ENCODE measurements at places on chromosomes 12 and 14. TPM values are rescaled to one million over a fixed set of nuclear protein-coding genes. Genes with fewer than 3 reads are reported as not detected.

DNA sequence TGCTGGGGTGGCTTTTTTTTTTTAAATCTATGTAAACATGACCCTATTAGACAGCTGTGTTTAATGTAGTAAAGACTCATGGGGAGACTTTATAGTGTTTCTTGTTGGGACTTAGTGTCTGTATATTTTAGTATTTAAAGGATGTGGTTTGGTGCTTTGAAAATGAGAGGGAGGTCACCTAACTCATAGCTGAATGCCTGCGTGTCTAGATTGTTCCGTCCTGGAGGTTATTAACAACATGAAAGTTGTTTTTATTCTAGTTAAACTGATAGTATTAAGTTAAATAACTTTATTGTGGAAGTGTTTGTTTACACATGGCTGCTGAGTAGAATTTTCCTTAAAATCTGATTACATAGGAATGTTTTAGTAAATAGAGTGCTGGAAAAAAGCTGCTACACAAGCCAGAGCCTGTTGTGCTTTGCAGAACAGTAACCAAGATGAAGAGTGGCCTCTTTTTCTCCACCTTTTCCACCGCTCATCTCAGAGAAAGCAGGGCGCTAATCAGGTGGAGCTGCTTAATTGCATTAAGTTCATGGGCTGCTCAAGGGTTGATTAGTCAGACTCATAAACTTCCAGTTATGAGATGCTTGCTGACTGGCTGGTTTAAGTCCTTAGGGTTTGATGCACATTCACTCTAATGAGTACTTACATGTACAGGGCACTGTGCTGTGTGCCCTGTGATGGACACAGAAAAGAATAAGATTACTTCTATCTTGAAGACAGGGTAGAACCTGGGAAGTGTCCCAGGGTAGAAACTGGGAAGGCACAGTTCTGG lies 62.7 kb downstream of the FBXO34 start:
- DNase-seq, result no peak

DNA sequence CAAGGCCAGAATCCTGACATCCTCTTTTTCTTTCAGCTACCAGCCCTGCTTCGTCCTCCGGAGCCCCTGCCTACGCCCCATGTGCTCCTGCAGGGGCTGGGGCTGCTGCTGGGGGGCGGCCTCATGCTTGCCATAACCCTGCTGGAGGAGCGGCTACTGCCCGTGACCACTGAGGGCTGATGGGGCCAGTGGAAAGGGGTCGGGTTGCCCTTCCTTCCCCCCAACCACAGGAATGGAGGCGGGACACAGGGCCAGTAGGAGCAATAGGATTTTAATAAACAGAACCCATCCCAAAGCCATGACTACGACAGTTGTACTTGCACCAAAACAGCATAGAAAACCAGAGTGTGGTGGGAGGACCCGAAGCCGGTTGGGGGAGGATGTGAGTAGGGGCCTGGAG lies 7.7 kb downstream of the SLC39A5 start:
- no peak for DNase-seq

- DNase-seq, result no peak
These were observed 35.8 kb downstream of the KLRK1 start for GRCh38 chr12:10354071-10354470.

- no peak for DNase-seq
These were observed 295.5 kb downstream of the RMST start for GRCh38 chr12:97758194-97758501.

DNA sequence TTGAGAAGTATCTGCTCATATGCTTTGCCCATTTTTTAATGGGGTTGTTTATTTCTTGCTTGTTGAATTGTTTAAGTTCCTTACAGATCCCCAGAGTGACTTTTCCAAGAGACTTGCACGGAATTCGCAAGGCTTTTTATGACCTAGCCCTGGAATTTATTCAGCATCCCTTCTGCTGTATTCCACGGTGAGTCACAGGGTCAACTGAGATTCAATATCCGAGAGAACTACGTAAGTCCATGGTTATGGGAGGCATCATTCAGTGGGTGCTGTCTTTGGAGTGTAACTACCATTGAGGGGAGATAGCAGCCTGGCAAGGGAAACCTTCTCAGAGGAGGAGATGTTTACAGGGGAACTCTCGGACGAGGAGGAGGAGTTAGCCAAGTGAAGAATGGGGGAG lies 20.9 kb upstream of the GPRC5A start:
- peak; percentile 89 for DNase-seq

DNA sequence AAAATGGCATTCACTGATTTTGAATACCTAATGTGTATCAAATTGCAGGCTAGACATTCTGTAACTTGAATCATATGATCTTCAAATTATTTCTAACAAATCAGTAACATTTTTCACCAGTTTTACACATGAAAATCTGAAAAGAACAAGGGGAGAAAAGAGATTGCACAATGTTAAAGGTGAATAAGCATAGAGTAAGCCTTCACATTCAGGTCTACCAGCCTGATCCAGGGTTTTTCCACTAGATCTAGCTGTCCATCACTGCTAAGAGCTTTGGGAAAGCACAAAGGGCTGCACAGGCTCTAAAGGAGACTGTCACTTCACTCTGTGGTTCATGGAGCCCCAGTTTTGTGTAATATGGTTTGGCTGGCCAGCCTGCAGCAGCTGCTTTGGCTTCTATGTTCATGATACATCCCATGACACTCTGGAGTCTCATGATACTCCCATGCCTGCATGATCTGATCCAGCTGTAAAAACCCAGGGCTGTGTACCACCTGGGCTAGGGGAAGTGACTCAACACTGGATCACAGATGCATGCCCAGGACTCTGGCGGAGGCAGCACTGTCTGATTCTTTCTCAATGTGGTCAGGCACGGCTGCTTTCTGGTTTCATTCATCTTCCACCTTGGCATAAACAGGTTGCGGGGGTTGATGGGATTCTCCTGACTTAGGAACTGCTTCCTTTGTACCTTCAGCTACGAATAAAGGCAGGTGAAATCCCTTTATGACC lies 859.7 kb downstream of the GALC start:
- no peak for DNase-seq

- DNase-seq, result no peak
These were observed 21.0 kb upstream of the TBK1 start for GRCh38 chr12:64430886-64431285.

DNA sequence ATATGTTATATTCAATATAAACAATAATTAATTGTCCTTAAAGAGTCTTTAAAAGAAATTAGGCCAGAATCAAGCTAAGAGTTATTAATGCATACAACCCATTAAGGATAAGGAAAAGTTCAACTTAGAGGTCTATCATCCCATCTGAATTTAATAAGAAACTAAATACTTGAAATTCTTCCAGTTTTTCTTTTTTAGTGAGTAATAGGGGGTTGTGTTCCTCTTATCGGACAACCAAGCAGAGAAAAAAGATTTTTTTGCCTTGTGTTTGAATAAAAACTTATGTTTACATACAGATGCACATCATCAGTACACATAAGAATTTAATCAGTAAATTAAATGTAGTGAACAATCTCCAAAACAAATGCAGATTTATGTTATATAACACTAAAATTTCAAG lies 32.5 kb downstream of the PAWR start:
- no peak for DNase-seq

- peak; percentile 76 for DNase-seq
These were observed 125.7 kb upstream of the DDHD1 start for GRCh38 chr14:53278602-53279506.

DNA sequence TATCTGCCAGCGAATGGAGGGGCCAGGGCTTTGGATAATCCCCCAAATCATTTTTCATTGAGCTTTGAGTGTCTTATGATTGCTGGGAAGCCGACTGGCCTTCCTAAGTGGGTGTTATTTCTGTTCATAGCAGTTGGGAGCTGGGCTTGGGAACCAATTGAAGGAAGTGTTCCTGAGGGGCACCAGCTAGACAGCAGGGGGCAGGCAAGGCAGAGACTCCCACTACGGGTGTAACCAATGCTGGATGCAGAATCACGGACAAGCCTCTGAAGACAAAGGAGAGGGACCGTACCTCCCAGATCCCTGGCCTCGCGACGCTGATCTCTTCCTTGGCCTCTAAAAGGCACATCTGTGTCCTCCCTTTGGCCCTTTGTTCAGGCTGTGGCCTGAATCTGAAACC lies 149.0 kb upstream of the PRMT8 start:
- peak; percentile 57 for DNase-seq

GRCh38 chr14:56806760-56807159 lies 3.5 kb downstream of the OTX2 start:
- DNase-seq, result no peak

DNA sequence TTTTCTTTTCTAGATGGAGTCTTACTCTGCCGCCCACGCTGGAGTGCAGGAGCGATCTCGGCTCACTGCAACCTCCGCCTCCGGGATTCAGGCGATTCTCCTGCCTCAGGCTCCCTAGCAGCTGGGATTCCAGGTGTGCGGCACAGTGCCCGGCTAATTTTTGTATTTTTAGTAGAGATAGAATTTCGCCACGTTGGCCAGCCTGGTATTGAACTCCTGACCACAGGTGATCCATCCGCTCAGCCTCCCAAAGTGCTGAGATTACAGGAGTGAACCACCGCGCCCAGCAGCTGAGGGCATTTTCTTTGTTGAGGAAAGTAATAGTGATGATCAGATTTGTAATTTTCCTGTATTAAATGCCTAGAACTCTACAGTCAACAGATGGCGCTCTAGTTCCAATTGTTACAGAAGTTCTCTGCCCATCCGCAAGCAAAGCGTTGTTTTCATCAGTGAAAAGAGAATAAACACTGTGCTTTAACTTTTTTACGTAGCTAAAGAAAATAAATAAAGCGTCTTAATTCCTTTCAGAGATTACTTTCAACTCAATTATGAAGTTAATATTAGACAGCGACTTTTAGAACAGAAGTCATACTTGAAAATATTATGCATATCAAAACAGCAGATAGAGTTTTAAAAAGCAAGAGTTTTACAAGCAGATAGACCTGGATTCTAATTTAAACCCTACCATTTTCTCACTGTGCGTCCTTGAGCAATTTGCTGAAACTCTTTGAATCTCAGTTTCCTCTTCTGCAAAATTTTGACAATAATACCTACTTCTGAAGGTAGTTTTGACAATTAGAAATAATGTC lies 335.1 kb downstream of the DUSP6 start:
- DNase-seq, result peak; percentile 86

- no peak for DNase-seq
These were observed 17.1 kb upstream of the BICD1 start for GRCh38 chr12:32089586-32089985.

GRCh38 chr14:105067140-105067968 lies 2.1 kb upstream of the GPR132 start:
- no peak for DNase-seq

- no peak for DNase-seq
These were observed 44.3 kb upstream of the PSMA6 start for GRCh38 chr14:35247777-35248475.

GRCh38 chr12:48796976-48797375 lies 8.1 kb upstream of the ADCY6 start:
- no peak for DNase-seq

DNA sequence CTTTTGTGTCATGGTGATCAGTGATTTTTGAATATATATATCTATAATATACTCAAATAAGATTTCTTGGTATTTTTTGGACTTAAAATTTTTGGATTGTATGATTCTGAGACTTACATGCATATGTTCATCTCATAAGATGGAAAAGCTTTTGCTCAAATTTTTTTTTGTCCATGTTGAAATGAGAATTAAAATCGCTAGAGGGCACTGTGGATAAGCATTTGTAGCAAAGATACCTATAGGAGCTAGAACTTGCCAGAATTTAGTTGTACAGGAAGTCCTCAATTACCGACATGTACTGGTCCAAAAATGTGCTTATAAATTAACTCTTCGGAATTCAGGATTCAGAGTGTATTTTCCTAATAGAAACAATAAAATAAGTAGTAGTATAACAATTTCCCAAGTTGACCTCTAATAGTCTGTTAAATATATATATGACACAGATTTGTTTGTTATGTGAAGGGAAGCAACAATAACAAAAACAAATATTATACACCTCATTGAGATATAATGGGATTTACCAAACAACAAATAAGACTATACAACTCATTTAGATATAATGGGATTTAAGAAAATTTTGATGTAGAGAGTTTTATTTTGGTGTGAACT lies 179.6 kb downstream of the TMEM117 start:
- peak; percentile 48 for DNase-seq

- no peak for DNase-seq
These were observed 148.0 kb upstream of the BMP4 start for GRCh38 chr14:54104601-54105145.

DNA sequence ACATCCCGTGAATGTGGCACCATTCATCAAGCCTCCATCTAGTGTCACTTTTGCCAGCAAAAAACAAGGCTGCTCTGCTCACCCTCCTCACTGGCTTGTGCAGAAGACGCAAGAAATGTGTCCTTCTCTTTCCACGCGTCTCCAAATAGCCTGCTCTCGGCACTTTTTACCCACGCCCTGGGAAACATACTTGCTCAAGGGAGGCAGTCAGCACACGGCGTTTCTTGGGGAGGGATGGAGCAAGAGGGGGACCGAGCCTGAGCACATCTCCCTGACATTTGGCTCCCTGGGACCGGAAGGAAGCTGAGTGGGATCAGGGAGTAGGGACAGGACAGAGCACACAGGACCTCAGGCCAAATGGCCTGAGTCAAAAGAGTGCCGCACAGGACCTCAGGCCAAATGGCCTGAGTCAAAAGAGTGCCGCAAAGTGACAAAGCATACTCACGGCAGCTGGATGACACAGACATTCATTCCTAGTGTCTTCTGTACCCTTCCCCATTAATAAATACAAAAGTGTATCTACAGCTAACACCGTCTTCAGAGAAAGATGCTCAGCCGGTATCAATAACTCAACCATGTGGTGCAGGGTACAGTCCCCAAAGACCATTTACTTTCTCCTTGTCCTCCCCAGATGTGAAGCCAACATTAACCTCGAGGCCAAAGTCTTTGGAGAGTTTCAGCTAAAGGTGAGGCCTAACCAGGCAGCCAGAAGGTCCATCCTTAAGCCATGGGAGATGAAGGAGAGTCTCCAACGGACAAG lies 7.1 kb downstream of the BCL11B start:
- DNase-seq, result no peak

RTL1 gene
- not detected for total RNA-seq

ADCY4 gene
- 34.9 TPM for total RNA-seq

KRT77 gene
- total RNA-seq, result not detected

JPH4 gene
- not detected for total RNA-seq

DNAI7 gene
- total RNA-seq, result not detected

C12orf42 gene
- not detected for total RNA-seq

PLBD1 gene
- 0.40 TPM for total RNA-seq

NANOG gene
- total RNA-seq, result not detected
